ENCODE measurements at places on chromosomes 12 and 14.

- no peak for DNase-seq
Measured at GRCh38 chr12:47833591-47834012, 13.9 kb upstream of the HDAC7 start.

DNA sequence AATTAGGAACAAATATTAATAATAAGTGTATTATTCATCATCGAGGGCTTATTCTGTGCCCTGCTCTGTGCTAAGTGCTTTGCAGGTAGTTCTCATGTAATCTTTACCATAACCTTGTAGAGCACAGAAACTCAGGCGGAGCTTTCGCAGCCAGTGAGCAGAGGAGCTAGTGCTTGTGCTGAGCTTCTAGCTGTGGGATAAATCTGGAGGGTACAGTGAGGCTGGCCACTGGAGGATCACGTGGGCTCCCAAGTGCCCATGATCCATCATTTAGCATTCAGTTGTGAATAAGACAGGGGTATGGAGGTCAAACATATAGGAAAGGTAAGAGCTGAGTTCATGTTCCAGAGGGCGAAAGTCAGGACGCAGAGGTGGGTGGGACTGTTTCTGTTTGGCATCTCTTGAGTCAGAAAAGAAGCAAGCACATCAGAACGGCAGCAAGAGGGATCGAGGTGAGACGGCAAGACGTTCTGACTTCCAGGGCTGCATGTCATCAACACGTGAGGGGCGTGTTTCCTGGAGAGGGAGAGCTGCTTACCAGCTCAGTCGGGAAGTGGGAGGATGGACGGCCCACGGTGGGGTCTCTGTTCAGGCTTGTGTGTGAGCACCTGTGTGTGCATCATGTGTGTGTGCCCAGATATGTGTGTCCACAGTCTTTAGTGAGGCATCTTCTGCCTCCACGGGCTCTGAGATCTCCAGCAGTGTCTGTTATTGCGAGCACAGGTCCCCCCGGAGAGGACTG lies 16.8 kb upstream of the KRT80 start:
- DNase-seq = no peak

DNA sequence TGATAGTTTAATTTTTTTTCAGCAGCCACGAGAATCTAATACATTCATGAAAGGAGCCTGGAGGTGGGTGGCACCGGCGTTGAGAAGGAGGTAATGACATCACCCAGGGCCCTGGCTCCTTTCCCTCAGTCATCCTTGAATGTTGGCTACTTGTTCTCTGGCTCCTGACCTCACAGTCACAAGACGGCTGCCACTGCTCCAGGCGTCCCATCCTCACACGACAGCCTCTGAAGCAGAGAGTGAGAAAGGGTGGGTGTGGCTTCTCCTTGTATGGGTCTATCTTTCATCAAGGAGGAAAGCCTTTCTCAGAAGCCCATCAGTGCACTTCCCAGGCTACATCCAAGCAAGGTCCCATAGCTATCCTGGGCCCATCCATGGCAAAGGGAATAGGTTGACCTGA lies 207.6 kb upstream of the C14orf180 start:
- no peak for DNase-seq

DNA sequence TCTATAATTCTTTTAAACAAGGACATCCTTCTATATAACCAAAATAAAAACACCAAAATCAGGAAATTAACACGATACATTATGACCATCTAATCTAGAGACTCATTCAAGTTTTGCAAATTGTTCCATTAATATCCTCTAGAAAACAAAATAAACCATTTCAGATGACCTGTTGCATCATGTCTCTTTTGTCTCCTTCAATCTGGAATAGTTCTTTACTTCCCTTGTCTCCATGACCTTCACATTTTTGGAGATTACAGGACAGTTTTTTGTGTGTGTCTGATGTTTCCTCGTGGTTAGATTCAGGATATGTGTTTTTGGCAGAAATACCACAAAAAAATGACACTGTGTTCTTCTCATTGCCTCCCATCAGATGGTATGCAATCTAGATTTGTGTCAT lies 12.5 kb upstream of the DCAF4 start:
- DNase-seq = no peak

All from hepatic stellate cell (primary cell).